ENCODE measurements at places on chromosomes 1 and 21.

- DNase-seq = no peak
These were observed 2.6 kb downstream of the KCNA3 start for GRCh38 chr1:110672001-110672752.

DNA sequence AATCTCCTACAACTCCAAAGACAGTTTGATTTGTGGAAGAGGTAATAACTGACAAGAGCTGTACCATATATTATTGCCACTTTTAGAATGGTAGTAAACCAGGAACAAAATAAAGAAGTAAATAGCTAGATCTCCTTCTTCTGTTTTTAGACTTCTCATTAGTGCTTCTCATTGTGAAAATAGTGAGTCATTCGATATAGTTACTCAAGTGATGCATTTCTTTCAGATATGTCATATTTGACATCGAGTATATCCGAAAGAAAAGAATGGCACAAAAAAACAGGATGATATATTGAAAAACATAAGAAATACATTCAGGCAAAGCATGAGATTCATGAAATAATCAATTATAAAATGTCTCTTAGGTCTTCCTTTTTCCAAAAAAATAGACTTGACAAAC, 1346.1 kb downstream of the BRINP3 start:
- DNase-seq = no peak

- no peak for DNase-seq
These were observed 296.0 kb downstream of the TBX15 start for GRCh38 chr1:118692143-118692542.

DNA sequence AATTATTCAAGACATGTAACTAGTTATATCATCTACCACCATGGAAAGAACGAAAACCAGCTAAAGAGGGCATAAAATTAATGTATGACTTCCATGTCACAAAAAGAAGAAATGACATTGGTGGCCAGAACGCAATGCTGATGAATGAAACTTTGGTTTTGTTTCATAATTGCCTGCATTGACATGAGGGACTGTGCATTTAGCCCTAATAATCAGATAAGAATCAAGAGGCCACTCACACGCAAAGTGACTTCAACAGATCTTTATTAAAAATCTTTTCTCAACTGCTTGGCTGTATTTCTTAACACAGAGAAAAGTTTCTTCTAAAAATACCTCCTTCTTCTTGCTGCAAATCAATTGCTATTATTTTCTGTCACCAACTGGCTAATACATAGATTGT, 184.7 kb upstream of the RUNX1 start:
- no peak for DNase-seq

GRCh38 chr1:220321758-220322157, 49.5 kb upstream of the RAB3GAP2 start:
- no peak for DNase-seq

- no peak for DNase-seq
These were observed 684 bp upstream of the MRPL20 start for GRCh38 chr1:1407636-1408318.

DNA sequence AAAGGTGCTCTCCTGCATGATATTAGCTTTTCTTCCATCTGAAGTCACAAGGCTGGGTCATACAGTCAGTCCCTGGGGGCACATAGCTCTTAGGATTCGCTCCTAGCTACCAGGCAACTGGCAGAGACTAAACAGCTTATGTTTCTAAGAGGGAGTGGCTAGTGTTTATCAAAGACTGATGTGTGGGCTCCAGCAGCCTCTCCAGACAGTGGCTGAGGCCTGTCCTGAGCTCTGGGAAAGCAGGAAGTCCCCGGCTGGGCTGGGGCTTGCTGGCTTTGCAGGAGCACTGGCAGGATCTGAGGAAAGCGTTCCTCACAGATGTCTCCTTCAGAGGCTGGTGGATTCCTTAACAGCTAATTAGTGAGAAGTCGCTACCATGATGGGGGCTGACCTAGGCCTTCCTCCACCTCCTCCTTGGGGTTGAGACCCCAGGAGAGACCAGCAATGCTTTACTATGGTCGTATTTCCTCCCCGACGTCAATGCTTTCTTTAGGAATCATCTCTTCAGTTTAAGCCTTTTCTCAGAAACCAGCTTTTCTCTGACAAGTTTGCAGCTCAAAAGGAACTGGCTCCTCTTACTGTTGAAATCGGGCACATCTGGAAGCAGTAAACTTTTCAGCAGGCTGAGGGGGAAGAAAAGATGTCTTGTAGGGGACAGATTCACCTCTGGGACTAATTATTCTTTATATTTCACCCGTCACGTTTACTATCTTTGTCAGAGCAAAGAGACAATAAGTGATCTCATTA, 33.5 kb upstream of the HHAT start:
- no peak for DNase-seq

GRCh38 chr1:19391596-19391981, 79.5 kb downstream of the SLC66A1 start:
- DNase-seq = no peak

DNA sequence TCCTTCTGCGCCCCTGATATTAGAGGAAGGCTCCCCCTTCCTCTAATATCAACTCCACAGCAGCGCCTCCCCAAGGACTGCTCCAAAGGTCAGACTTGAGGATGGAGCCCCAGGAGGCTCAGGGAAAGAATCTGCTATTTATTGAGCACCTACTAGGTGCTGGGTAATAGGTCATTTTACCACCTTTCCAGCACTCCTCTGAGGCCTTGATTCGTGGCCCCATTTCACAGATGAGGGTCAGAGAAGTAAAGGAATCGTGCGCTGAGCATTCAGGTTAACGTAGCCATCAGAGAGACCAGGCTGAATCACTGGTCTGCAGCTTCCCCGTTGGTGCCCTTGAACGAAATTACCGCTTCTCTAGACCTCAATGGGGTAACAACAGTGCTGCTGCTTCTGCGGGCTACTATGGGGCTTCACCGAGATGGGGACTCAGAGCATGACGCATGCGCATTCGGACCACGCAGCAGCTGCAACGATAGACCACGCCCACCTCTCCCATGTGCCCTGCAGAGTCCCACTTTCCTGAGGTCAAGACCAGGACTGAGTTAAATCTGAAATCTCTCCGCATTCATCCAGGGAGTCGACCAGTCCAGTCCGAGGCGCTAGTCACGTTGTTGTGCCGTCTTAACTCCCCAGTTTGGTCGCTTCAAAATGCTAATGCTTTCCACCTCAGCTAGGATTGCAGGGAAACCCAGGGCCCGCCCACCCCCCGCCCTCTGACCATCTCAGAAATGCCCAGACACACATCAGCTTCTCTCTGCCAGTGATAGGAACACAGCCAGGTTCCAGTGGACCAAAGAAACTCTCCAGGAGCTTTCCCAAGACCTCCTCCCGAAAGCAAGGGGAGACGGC, 12.9 kb downstream of the CAMK2N1 start:
- DNase-seq = no peak

DNA sequence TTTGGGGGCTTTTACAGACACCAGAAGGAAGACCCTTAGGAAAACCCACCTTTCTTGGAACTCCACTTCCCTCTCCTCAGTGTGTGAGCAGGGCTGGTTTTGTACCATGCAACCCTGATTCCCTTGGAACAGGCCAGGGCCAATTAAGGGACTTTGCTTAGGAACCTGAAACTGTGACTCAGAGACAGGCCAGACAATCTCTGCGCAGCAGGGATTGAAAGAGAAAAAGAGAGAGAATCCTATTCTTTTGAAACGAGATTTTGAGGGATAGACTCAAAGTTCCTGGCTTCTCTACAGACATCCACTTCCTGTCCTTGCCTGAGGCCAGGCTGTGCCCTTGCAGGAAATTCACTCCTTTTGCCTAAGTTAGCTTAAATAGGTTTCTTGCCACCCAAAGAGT, 23.1 kb upstream of the C1orf198 start:
- no peak for DNase-seq

- no peak for DNase-seq
These were observed 6.7 kb upstream of the FNDC5 start for GRCh38 chr1:32877211-32878110.

- no peak for DNase-seq
These were observed 32.8 kb downstream of the COQ8A start for GRCh38 chr1:226972931-226973330.

GRCh38 chr1:26894263-26894662, 4.2 kb upstream of the GPN2 start:
- no peak for DNase-seq

GRCh38 chr21:35791541-35792325, 268.6 kb downstream of the SETD4 start:
- no peak for DNase-seq

- DNase-seq = no peak
These were observed 30.3 kb downstream of the UBASH3A start for GRCh38 chr21:42433946-42434551.

GRCh38 chr21:20163167-20163566, 835.0 kb upstream of the NCAM2 start:
- no peak for DNase-seq

DNA sequence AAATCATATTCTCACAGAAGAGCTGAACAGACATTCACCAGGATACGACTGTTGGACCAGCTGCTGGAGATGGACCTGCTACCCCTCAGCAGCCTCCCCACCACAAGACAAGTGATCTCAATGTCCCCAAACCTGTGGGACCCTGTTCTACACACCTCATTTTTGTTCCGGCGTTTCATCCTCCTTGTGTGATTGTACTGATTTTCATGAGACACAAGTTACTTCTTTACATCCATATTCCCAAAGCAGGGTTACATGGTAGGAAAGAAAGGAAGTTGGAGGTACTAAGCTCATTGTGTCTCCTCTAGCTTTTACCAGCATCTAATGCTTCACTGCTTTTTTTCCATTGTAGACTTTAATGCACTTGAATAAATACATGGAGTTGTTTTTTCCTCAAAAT, 8.7 kb downstream of the ADAMTS1 start:
- no peak for DNase-seq

GRCh38 chr1:228463559-228464455, 23.4 kb upstream of the RNF187 start:
- DNase-seq = no peak

DNA sequence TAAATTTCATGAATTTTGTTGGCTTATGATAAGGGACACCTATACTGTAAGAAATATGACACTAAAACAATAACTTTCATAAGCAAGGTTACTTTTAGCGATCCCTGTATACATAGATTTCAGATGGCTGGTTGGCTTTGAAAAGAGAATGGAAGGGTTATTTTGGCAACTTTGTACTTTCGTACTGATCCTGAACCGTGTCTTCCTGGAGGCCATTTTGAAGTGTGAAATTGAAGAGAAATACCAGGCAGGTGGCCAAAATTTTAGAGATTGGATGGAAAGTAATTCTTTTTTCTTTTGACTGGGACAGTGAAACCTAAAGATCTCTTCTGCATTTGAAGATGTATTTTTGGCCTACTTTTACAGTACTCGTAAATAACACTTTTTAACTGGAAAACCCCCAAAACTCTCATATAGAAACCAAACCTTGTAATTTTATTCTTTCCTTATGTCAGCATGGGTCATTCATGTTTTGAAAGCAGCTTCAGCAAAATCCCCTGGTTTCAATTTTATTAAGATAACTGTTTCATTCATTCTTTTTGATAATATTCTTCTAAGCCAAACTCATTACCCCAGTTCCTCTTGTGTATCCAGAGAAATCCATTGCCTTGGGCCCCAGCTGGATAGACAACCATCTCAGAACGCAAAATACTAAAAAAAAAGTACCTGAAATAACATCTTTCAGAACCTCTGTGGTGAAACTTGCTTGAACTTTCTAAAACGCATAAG, 38.4 kb upstream of the ZNF281 start:
- DNase-seq = no peak

- DNase-seq = no peak
These were observed 322.4 kb upstream of the DEPDC1 start for GRCh38 chr1:68819190-68819829.

DNA sequence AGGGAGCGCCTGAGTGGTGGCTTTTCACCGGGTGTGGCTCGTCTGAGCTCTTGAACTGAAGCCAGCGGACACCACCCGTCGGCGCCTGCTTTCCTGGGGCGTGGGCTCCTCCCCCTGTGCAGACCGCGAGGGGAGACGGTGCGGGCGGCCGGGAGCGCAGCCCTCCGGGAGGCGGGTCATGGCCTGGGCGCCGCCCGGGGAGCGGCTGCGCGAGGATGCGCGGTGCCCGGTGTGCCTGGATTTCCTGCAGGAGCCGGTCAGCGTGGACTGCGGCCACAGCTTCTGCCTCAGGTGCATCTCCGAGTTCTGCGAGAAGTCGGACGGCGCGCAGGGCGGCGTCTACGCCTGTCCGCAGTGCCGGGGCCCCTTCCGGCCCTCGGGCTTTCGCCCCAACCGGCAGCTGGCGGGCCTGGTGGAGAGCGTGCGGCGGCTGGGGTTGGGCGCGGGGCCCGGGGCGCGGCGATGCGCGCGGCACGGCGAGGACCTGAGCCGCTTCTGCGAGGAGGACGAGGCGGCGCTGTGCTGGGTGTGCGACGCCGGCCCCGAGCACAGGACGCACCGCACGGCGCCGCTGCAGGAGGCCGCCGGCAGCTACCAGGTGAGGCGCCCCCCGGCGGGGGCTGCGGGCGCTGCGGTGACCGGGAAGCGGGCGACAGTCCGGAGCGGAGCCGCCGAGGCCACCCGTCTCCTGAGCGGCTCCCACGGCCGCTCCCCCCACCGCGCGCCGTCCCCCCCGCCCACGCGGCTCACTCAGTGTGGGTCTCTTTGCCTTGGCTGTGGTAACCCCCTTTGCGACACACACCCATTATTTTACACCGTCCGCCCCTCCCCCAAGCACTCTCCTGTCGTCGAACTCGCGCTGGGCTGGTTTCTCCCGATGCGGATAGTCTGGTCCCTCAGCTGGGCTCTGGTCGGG, at the start of gene TRIM58:
Gene TRIM58, plus strand, starts transcription at position 119 of the 916 bp plus-strand sequence. Its CDS starts 60 bp downstream, at position 179.
- DNase-seq = no peak

- no peak for DNase-seq
These were observed 155.4 kb upstream of the C1orf174 start for GRCh38 chr1:4055294-4055967.

- no peak for DNase-seq
These were observed 38.8 kb upstream of the OR2B11 start for GRCh38 chr1:247496581-247497285.

DNA sequence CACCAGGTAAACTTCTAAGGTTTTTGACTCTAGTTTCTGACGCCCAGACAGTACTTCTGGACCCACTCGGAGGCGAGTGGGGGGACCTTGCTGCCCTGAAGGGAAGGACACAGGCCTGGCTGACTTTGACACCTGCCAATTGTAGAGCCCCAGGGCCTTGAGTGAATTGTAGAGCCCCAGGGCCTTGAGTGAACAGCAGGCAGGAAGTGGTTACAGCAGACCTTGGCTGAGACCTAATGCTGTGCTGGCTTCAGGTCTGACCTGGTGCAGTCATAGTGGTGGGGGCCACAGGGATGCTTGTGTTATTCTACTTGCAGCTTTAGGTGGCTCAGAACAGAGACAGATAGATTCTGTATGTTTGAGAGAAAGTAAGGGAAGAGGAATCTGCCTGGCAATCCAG, 344.3 kb downstream of the DUSP10 start:
- DNase-seq = no peak

- no peak for DNase-seq
These were observed 245.3 kb downstream of the RERE start for GRCh38 chr1:8572106-8572505.

GRCh38 chr1:100734676-100735075, 15.1 kb downstream of the VCAM1 start:
- no peak for DNase-seq

GRCh38 chr1:53401813-53402745, 57.1 kb upstream of the DMRTB1 start:
- no peak for DNase-seq
